DMS53 (cell line): ENCODE measurements at places on chromosomes 3 and 15.
A peak's percentile ranks its signal among the peaks of the same experiment; 100 is the strongest.

DNA sequence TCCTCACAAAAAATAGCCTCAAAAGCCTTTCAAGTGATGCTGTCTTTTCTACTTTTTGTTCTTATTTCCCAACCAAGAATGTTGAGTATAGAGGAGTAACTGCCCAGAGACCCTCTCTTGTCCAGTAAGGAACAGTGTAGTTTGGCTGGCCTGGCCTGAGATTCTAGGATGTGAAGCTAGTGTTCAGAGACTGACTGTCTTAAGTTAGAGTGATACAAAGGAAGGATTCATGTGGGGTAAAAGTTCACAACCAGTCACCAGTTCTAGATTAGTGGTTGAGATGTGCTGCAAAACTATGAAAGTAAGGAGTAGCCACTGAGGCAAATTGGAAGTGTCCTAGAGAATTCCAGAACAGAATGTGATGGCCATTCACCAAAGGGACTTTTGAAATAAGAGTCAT, 49.1 kb downstream of the RSRC1 start:
- DNase-seq: no peak

- no peak for DNase-seq
These were observed 24.8 kb upstream of the VGLL4 start for GRCh38 chr3:11668243-11669235.

DNA sequence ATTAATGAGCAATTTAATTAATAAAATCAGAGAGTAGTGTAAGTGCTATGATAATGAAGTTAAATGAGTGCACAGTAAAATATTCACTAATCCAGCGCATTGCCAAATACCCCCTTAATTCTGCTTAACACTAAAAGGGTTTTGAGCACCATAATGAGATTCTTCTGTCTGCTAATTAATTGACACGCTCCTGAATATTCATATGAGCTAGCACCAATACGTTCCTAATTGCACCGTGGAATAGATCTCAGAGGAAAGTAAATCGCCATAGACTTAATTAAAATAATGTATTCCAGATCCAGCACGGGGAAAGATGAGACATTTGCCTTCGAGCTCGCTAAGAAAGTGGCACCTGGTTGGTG, 9.6 kb upstream of the FOXB1 start:
- DNase-seq: no peak

DNA sequence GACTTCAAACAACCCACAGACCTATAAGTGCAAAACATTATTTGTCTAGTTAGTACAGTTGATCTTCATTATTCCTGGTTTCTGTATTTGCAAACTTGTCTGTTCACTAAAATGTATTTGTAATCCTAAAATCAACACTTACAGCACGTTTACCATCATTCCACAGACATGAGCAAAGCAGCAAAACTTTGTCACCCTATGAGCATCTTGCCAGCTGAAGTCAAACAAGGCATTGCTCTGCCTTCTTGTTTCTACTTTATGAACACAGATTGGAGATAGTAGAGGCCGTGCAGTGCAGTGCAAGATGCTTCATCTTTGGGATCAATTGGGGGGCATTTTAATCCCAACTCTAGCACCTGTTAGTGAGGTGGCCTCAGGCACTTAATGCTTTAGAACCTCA, 202.1 kb downstream of the NLGN1 start:
- peak; percentile 3 for DNase-seq

DNA sequence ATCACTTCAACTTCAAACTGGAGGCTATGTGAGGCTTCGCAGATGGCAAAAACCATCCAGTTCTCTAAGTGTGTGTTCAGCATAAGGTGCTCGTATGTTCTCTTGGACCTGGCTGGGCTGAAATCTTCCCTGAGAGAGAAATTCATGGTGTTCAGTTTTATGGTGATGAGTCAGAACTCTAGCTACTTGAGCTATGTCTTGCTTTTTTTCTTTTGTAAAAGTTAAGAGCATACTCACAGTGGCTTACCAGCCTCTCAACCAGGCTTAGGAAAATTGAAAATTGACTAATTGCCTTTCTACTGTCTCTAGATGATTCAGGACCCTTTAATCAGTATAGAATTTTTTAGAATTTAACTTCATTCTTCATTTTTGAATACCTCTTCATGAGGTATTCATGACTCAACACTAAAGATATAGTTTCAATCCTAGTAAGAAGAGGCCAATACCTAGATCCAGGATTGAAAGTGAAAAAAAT, 617.5 kb downstream of the TBL1XR1 start:
- peak; percentile 22 for DNase-seq

DNA sequence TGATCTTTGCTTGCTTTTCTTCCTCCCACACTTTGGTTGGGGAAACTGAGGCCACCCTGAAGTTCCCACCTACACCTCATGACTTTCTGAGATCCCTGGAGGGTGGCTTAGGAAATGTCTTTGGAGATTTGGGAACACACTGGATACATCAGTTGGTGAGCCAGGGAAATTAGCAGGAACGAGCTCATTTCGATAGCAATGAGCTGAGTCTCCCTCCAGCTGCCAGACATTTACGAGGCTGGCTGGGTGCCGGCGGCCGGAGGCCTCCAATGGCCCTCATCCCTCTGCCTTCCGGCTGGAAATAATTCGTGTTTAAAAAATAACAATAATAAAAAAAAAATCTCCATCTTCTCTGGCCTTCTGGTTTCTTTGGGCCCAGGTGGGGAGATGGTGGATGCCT, 38.8 kb downstream of the SMAD6 start:
- DNase-seq: no peak

- DNase-seq: no peak
These were observed 7.3 kb upstream of the TNFSF10 start for GRCh38 chr3:172530566-172530965.

- no peak for DNase-seq
These were observed 160.1 kb upstream of the TMC3 start for GRCh38 chr15:81534124-81534523.

- no peak for DNase-seq
These were observed 58.5 kb upstream of the SAMMSON start for GRCh38 chr3:69941037-69941436.

DNA sequence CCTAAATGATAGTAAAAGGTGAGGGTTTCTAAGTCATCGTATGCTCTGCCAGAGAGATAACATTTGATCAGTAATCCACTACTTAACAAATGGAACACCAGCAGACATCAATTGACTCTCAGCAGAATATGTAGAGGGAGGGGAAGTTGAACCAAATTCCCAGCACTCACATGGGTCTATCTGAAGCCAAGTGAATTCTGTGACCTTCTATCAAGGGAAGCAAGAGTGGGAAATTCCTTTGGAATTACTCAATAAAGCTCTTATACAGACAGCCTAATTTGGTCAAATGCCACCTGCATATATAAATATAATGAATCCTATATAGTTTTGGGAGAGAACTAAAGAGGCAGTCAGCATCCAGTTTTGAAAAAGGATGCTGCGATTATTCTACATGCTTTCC, 15.8 kb upstream of the KCNMB2 start:
- DNase-seq: no peak

DNA sequence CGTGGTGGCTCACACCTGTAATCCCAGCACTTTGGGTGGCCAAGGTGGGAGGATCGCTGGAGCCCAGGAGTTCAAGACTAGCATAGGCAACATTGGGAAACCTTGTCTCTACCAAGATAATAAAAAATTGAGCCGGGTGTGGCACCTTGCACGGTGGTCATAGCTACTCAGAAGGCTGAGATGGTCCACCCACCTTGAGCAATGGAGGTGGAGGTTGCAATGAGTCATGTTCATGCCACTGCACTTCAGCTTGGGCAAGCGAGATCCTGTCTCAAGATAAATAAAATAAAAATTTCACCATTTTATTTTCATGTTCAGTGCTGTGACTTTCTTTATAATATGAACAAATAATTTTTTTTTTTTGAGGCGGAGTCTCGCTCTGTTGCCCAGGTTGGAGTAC, 12.5 kb downstream of the MAPK6 start:
- DNase-seq: no peak

- peak; percentile 55 for DNase-seq
These were observed 1.0 kb downstream of the ZFAND6 start for GRCh38 chr15:80060356-80061006.

- peak; percentile 49 for DNase-seq
These were observed 641 bp downstream of the ACVR2B start for GRCh38 chr3:38454178-38454883.

- no peak for DNase-seq
These were observed 137.4 kb downstream of the MBNL1 start for GRCh38 chr3:152405915-152406802.

DNA sequence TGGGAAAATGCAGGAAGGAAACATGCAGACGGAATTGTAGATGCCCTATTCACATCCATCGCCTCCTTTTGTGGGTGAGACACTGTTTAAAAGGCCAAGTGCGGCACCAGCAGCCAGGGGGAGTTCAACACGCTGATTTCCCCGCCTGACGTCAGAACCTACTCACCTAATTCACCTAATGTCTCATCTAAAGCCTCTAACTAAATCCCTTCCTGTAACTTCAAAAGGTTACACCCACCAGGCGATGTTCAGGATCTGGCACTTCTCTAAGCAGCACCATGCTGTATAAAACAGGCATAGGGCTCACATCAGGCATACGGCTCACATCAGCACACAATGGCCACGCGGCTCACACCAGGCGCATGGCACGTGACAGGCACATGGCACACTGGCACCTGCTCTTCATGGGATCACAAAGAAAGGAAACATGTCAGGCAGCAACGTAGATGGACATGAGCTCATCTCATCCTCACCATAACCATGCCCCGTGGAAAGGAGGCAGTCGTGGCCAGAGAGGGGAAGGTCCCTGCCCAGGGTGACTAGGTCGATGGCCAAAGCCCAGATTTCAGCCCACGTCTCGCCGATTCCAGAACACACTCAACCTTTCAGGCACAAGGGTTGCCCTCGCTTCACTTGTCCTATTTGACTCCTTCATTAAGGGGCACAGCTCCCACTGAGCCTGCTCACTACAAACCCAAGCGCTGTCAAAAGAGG, 21.7 kb downstream of the XXYLT1 start:
- DNase-seq: no peak

DNA sequence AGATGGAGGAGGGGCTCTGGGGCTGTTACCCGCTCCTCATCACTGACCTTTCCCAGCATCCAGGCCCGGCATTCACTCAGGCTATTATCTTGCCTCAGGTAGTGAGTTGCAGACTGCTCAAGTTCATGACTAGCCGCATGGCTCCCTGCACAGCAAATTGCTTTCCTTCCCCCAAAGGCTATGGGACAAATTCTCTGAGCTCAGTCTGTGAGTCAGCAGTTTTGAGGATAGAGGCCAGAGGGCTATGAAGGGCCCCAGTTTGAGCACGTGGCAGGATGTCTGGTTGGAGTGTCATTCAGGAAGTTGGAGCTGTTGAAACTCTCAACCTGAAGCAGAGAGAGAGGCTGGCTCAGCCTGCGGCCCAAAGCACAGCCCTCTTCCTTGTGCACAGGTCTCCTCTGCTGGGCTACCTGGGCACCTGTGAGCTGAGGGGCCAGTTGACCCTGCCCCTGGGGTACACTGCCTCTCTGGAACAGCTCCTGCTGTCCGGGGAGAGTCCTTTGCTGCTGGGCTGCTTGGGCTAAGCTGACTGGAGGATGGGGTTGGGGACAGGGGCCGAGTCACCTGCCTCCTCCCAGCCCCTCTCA, 7.9 kb downstream of the FAH start:
- DNase-seq: peak; percentile 90

GRCh38 chr15:51083641-51084166, 11.0 kb downstream of the TNFAIP8L3 start:
- DNase-seq: no peak

DNA sequence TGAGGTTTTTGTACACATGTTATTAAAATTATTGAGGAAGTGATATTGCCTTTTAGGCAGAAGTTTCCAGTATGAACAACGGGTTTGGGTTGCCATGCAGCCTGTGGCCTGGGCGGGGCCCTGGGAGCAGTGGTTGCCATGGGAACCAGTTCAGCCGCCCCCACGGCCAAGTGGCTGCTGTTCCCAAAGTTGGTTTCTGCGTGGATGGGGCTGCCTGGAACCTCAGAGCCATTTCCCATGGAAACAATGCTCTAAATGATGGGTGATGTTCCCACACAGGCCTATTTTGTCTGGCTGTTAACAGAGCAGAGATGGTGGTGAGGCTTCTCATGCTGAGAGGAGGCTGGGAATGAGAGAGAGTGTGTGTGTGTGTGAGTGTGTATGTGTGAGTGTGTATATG, 19.5 kb downstream of the MRAS start:
- no peak for DNase-seq

- DNase-seq: no peak
These were observed 41.8 kb downstream of the FILIP1L start for GRCh38 chr3:100072326-100073048.

GRCh38 chr3:11389386-11390268, 117.4 kb downstream of the ATG7 start:
- no peak for DNase-seq

- no peak for DNase-seq
These were observed 95.7 kb upstream of the CHRM5 start for GRCh38 chr15:33872416-33873106.

- DNase-seq: no peak
These were observed 12.1 kb downstream of the TBC1D2B start for GRCh38 chr15:78065284-78065872.

DNA sequence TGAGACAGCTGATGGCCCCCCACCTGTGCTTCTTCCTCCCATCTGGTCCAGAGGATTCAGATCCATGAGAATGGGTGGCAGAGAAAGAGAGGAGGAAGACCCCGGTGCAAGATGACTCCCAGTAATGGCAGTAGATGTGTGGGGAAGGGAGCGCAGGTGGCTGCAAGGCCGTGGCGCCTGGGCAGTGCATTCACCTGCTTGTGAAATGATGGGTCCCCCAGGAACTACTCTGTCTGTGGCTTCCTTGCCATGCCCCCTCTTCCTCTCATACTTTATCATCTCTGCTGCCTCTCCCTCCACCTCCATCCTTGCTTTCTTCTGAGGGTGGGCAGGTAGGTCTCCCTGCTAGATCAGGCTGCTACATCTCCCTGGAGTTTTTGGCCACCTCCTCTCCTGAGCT, 23.3 kb downstream of the ZNF710 start:
- no peak for DNase-seq

GRCh38 chr3:167738037-167738436, 2.5 kb downstream of the SERPINI1 start:
- DNase-seq: no peak

GRCh38 chr3:135217730-135218129, 422.7 kb downstream of the EPHB1 start:
- DNase-seq: no peak

- DNase-seq: no peak
These were observed 79.4 kb upstream of the VEPH1 start for GRCh38 chr3:157582637-157582973.
